Stimulated activated CD8-positive, alpha-beta memory T cell treated with anti-CD3 and anti-CD28 coated beads, Interleukin-7, amount 100 ng/mL, for 1 hour (primary cell): ENCODE measurements at places on chromosomes 1 and 21.

- DNase-seq = no peak
These were observed 14.1 kb downstream of the F5 start for GRCh38 chr1:169572187-169572586.

DNA sequence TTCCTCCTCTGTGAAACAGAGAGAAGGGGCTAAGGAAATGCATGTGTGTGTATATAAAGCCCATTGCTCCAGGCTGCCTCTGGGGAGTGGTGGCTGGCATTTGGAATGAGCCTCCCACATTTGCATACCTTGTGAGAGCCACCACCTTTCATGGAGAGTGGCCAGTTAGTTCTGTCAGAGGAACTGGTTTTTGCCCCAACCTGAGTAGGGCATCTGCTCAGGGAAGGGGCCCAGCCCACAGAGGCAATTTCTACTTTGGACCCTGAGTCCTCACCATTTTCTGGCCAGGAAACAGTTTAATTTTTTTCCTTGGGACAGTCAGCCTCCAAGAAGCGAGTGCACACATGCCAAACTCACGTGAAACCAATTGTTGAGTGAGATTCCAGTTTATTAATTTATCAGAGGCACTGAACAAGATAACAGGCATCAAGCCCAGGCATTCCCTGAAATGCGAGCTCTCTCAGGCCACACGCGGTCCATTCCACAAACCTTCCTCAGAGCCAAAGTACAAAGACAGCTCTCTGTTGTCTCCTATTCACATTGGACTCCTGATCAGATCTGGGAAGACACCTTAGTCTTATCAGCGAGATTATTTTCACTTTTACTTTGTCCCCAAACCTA lies 1.0 kb upstream of the SLC6A9 start:
- DNase-seq = no peak

DNA sequence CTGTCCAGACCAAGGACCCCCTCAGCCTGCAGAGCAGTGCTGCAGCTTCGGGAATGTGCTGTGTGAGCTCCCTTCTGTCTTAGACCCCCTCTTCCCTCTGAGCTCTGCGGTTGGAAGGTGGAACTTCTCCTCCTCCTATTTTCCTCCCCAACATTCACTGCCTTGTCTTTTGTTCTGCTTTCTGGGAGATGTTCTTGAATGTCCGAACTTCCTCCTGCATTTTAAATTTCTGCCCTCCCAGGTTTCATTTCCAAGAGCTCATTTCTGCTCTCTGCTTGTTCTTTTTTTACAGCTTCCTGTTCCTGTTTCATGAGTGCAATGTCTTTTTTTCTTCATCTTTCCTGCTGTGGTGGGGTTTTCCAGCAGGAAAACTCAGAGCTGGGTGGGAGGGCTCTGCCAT lies 29.3 kb downstream of the RRP1 start:
- no peak for DNase-seq

DNA sequence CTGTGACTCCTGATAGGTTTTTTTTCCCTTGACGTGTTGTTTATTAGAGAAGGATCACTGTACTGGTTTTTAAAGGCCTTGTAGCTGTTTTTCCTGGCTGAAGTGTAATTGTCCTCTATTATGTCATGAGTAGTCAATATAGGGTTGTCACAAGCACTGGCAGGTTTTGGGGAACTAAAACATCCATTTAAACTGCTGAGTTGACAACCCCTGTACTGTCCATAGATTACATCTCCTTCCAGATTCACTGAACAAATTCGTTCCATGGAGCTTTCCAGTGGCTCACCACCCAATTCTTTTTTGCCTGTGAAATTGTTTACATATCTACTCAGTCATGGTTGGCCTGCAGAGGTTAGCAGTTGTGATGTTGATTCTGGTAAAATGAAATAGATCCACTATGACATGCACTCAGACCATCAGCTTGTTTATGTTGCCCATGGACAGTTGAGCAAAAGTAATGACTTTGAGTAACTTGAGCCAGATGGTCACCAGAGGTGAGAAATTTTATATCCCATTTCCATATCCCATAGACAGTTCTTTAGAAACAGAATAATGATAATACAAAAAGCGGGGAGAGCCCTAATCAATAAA lies 59.9 kb upstream of the QSOX1 start:
- no peak for DNase-seq

- no peak for DNase-seq
These were observed 14.6 kb downstream of the SLC35E2B start for GRCh38 chr1:1677718-1678580.

DNA sequence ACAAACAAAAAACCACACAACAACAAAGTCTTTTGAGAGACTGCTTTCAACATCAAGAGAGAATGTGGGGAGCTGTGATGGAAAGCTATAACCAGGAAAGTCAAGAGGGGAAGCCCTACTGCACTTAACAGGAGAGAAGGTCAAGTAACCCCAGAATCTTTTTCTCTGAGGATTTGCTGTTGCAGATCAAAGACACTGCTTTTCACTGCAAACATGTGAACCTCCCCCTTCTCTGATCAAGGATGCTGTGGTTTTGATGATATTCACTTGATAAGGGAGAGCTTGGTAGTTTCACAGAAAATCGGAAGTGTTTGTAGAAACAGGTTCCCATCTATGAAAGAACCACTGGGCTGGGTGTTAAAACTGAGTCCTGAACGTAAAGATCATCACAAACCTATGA lies 4.8 kb downstream of the ETV3 start:
- no peak for DNase-seq

- no peak for DNase-seq
These were observed 5.5 kb upstream of the RNF223 start for GRCh38 chr1:1079408-1080121.

DNA sequence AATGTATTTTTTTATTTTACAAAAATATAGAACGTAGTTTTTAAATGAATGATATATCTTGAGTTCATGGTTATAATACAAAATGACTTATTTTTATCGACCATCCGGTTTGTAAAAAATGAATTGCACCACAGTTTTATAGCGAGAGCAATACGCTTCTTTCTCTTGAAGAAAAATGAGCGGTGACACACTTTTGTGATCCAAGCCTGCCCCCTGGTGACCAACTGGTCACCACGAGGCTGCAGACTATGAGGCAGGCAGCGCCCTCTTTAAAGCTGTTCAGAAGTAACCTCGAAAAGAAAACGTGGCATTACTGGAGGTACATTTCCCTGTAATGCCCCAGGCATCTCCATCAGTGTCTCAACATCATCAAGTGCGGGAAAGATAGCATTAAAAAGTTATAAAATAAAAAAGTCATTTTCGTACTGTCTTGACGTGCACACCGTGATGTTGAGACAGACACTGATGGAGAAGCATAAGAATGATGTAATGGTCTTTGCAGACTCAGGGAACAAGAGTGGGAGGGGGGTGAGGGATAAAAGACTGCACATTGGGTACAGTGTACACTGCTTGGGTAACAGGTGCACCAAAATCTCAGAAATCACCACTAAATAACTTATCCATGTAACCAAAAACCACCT lies 734.2 kb upstream of the ADAMTS5 start:
- no peak for DNase-seq

DNA sequence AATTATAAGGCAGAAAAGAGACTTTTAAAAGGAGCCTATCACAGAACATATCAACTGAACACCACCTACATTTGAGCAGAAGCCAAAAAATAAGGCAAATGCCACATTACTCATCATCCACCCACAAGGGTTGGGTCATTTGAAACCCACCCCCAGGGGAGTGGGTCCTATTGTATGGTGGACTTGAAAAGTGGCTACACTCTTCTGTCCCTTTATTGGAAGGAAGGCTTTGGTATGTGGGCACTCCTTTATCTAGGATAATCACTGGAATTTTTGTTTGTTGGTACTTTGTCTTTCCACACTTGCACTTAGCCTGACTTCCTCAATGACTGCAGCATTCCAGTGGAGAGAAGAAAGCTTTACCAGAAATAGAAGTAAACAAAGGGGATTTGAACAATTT lies 157.2 kb upstream of the COL11A1 start:
- no peak for DNase-seq

DNA sequence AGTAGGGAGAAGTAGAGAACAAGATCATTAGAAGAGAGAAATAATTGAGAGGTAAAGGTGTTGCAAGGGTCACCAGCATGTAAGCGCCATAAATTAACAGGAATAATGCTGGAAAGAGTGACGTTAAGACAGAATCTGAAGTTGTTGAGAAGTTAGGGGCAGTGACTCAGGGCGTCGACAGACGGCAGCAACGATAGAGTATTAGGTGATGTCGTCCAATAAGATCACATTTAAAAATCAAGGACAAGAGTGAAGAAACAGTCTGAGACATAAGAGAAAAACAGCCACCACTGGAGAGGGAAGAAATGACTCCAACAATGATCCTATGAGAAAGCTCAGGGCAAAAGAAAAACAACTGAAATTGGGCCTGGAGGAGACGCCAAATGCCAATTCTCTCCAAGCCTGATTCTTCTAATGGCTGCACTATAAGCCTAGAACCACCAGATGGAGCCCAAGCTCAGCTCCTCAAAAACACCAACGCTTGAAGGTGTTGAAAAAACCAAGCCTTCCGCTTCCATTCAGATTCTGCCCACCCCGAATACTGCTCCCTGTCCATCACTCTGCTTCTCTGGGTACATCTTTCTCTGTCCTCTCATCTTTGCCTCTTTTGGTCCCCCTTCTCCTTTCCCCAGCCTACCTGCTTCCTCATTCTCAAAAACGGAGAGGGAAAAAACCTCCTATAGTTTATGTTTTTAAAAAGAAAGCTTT lies 70.0 kb downstream of the LUZP1 start:
- peak; percentile 21 for DNase-seq

DNA sequence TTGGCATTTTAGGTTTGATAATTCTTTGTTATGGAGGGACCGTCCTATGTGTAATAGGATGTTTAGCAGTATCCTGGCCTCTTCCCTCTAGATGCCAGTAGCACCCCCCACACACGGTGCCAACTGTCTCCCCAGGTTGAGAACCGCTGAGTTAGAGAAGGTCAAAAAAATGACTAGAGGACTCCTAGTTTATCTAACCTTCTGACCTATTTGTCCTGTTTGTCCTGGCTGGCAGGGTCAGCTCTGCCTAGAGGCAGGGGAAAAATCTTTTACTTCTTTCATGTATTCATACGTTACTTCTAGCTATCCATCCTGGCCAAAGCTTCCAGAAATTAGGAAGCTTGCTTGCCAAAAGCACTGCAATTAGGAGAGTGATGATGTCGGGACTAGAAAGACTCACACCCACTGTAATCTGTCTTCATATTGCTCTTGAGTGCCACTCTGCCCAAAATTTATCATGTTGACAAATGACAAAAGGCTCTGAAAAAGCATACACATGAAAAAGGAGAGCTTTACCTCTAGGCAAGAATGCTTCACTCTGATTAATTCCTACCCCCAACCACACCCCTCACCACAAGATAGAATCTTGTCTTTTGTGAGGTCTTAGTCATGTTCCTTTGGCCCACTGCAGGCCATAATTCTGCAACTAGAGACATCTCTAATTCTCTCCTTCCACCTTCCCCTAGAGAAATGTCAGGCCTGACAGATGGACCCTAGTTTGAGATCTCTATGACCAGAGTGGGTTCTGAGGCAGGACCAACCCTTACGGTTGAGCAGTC lies 14.4 kb upstream of the AKR1A1 start:
- no peak for DNase-seq

DNA sequence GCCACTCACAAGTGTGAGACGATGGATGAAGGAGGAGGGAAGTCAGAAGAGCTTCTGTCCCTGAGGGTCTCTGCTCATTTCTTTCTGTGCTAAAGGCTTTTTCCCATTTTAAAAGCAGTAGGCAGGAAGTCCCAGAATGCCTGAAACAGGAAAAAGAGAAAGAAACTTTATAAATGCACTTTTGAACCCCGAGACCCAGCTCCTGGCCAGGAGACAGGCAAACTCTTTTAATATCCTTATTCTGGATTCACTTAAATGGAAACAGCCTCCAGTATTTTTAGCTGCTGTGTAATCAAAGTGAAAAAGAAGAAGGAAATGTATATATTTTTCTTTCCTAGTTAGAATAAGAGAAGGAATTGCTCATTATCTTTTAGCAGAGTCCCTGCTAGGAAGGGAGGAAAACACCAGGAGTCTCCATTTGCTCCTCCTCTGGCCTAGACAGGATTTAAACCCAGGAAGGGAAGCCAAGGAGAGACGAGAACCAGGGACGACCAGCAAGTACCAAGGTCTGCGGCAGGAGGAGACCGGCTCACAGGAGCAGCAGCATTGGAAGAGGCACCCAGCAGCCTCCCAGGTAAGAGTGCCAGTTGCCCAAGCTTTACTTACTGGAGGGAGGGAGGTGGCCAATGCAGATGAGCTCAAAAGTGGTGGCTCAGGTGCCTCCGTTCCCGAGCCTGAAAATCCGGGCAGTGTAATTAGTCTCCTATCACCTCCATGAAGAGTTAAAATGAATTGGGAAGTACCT lies at the start of gene TNN:
Gene TNN (plus strand): TSS at position 472 of the 745 bp plus-strand sequence. CDS start 9,586 bp downstream, outside the sequence.
- DNase-seq = no peak

- no peak for DNase-seq
These were observed 11.5 kb downstream of the TRIM46 start for GRCh38 chr1:155184835-155185782.

DNA sequence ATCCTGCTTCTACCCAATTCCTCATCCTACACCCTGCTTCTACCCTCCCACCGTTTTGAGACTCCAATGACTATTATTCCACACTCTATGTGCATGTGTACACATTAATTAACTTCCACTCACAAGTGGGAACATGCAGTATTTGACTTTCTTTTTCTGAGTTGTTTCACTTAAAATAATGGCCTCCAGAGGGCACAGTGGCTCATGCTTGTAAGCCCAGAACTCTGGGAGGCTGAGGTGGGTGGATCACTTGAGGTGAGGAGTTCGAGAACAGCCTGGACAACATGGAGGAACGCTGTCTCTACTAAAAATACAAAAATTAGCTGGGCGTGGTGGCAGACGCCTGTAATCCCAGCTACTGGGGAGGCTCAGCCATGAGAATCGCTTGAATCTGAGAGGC lies 464.8 kb downstream of the PTBP2 start:
- DNase-seq = no peak

DNA sequence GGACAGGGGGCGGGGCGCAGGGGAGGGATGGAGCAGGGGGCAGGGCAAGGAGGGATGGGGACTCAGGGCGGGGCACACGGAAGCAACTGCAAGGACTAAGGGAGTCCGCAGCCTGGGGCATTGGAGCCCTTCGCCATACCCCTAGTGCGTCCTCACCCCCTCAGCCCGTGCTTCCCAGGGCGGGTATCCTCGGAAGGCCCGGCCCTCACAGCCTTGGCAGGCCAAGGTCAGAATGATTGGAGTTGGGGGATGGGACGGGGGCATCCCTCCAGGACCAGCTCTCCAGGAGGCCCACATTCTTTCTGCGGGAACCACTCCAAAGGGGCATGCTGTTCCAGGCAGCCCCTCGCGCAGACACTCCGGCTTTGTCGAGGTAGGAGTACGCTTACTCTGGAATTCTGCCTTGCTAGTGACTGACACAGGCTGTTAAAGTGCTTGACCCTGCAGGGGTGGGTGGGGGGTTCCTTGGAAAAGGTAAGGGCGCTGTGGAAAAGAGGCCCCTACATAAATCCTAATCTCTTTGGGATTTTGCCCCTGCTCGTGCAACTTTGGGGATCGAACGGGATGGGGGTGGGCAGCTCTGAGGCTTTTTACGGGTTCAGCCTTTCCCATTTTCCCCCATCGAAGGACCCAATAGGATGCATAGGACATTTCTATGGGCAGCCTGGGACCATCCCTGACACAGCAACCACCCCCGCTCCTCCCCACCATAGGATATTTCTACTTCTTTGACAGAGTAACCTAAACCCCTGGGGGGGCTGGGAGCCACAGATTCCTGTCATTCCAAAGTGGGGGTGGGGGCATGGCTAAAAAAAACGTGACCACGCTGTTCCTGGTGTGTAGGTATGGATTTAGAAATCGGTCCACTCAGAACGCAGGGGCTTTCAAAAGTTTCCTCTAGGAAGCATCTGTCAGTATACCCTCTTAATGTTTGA lies 738 bp upstream of the TRIM11 start:
- DNase-seq = no peak
